Activated CD8-positive, alpha-beta memory T cell treated with anti-CD3 and anti-CD28 coated beads for 1 hour (primary cell): ENCODE measurements at places on chromosomes 16 and 17.

GRCh38 chr17:66540131-66540781 is 237.8 kb downstream of the PRKCA start:
- DNase-seq: no peak

GRCh38 chr17:73747221-73748002 is 103.2 kb upstream of the SDK2 start:
- no peak for DNase-seq

DNA sequence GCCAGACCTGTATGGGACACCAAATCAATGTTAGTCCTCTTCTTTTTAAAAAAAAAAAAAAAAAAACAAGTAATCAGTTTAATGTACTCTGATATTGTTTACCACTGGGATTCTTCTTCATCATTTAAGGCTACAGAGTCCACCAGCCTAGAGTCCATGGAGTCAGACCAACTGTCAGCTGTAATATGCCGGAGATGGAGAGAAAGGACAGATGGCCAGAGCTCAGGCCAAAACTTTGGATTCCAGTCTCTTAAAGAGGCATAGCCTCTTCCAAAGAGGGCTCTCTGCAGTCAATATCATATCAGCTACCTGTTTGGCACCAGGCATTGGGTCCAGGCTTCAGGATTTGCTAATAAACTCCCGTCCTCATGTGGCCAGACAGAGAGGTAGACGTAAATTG is 469.6 kb upstream of the HSBP1 start:
- no peak for DNase-seq

GRCh38 chr17:34913001-34913400 is 48.3 kb downstream of the CCT6B start:
- DNase-seq: no peak

GRCh38 chr17:46958041-46958591 is 20.9 kb downstream of the RPRML start:
- DNase-seq: no peak

DNA sequence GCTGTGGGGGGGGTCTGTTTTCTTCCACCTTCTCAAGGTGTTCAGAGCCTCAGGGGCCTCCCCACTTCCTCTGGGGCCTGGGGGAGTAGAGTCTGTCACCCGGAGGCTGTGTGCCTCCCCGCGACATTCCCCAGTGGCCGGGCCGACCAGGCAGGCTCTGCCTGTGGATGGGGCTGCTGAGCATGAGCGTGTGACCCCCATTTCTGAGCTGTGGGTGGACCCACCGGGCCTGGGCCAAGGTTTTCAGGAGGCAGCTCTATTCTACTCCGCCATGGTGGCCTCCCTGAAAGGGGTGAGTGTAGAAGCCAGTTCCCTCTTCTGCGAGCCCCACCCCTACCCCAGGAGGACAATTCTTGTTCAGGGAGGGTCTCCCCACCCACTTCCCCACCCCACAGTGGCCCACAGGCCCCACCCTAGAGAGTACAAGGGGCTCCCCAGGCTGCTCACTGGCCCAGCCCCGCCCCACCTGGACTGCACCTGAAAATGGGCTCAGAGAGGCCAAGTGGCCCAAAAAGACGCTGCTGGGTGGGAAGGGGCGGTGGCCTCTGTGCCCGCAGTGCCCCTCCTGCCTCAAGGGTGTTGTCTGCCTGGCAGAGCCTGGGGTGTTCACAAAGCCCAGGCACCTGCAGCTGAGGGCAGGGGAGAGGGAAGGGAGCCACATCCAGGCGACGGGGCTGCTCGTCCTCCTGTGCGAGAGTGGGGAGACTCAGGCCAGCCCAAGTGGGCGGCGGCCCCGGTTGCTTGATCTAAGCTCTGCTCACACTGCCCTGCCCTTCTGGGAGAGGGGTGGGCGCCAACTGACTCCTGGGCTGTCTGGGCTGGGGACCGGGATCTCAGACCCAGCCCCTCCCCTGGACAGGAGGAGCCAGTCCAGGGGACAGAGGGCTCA is 1.3 kb downstream of the MSLN start:
- no peak for DNase-seq

- no peak for DNase-seq
These were observed 14.3 kb upstream of the DNASE1 start for GRCh38 chr16:3640207-3640606.

DNA sequence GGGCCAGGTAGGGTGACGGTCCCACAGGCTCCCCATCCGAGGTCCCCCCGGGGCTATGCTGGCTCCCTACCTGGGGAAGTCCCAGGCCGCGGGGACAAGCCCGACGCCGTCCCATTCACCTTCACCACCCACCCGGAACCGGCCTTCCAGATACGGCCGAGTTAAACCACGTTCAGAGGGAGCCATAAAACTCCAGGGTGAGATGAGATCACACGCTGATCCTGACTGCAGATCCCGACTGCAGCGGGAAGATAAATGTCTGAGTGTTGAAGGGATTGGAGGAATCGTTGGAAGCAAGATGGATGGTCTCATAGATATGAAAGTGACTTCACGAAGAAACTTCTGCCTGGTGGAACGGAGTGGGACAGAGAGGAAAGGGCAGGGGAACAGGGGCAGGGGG is 13.6 kb upstream of the C1QTNF8 start:
- DNase-seq: no peak

GRCh38 chr17:58156839-58157803 is 8.9 kb downstream of the OR4D1 start:
- DNase-seq: peak; percentile 36

DNA sequence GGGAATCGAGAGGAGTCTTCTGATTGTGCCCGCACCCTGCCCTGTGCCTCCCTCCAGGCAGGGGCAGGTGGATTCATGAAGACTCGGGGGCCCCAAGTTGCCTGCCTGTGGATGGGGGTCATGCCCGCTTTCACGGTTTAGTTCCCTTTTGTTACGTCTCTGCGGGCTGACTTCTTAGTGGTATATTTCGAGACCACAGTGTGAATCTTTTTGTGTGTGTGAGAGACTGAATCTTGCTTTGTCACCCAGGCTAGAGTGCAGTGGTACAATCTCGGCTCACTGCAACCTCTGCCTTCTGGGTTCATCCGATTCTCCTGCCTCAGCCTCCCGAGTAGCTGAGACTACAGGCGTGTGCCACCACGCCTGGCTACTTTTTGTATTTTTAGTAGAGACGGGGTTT is 18.1 kb upstream of the RNF213 start:
- no peak for DNase-seq

DNA sequence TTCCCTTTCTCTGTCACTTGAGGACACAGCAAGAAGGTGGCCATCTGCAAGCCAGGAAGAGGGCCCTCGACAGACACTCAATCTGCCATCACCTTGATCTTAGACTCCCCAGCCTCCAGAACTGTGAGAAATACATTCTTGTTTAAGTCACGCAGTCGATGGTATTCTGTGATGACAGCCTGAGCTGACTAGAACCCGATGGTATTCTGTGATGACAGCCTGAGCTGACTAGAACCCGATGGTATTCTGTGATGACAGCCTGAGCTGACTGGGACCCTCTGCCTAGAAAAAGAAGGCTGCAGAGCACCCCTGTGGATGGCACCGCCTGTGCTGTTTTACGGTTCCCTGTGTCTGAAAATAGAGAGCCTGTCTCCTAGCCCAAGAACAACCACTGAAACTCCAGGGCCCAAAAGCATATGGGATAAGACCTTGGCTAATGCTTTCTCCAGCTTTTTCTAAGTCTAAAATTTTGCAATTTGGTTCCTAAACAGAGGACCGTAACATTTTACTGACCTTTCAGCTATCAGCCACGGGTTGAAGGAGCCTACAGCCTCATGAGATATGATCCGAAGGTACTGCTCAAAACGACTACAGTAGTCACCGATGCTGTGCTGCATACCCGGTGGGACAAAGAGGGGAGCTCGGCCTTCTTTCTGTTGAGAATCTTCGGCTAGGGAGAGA is 33.1 kb upstream of the PITPNM3 start:
- DNase-seq: no peak

- no peak for DNase-seq
These were observed 4.7 kb downstream of the PDE6G start for GRCh38 chr17:81651692-81652091.

DNA sequence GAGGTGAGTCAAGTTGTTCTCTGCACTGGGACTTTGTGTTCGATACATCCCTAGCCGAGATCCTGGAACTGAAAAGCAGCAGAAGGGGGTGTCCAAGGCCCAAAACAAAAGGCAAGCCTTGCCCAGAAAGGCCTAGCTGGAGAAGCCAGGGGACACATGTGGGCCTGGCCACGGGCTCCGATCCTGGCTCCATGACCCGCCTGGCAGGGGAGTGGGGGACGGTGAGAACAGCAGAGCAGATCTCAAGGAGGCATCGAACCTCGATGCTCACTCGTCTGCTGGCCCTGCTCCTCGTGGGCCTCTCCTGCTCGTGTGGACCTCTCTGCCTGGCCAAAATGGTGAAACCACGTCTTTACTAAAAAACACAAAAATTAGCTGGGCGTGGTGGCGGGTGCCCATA is 8.9 kb downstream of the CCNF start:
- DNase-seq: no peak

DNA sequence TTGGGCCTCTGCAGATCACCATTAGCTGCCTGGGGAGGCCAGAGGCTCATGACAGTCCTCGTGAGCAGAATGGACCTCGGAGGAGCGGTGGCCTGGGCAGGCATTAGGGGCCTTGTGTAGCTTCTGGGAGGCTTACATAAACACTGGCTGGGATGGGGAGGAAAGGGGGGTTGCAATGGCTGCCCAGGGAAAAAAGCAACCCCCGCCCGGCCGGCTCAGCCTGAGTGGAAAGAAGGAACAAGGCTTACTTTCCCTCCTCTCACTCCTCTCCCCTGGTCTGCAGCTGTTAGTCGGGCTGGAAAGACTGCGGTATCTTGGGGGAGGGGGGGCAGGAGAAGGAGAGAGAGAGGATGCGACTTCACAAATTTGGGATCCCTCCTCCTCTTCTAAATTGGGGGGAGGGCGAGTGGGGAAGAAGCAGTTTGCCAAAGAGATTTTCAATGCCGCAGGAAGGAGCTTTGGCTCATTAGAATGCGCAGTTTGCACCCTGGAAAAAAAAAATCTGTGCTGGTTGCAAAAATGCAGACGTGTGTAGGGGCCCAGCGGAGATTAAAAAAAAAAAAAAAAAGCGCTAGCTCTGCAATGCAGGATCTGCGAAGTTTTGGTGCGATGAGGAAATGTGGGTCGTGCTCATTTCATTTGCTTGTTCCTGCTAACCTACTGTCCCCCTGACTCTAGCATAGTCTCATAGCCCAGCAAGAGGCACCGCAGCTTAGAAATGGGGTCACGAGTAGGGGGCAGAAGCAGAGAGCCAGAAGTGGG is 6.6 kb upstream of the NR1D1 start:
- DNase-seq: no peak

GRCh38 chr17:65371702-65372101 is 189.7 kb downstream of the AXIN2 start:
- DNase-seq: no peak

- DNase-seq: no peak
These were observed 142.2 kb downstream of the RAB11FIP4 start for GRCh38 chr17:31533546-31534155.

DNA sequence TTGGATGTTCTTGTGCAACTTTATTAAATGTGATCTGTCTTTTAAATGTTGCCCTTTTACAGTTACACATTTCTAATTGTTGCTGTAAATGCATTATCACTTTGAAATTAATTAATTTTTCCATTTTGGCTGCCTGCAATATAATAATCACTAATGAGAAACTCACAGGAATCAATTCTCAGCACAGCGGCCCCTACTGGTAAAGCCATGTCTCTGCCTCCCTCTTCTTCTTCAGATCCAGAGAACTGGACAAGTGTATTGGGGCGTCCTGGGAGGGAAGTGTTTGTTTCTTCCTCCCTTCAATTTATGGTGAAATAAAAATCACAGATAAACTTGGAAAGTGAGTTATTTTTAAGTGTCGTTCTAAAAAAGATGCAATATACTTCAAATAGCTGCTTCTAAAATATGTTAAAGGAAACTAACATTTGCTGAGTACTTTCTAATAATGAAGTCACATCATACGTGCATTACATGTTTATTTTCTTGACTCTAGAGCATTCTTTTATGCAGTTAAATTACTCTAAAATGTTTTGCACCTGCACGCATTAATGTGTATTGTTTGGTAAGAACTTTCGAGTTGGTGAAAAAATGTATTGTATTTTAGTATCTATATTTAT is 338.0 kb downstream of the WWOX start:
- peak; percentile 8 for DNase-seq

DNA sequence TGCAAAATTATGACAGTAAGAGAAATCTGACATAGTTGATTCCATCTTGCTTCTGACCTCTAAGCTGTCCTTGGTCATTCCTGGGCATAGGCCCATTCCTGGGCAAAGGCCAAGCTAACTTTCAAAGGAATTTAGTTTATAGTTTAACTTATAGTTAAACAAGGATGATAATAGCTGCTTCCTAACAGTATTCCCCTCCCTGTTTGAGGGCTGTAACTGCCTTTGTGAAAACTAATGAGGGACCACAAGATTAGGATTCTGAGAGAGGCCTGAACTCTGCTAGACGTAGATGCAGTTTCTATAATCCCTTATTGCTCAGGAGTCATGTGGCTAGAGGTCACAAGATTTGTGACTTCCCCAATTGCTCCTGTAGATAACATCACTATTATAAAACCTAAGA is 80.2 kb upstream of the ASIC2 start:
- no peak for DNase-seq

GRCh38 chr17:75504347-75505151 is 10.8 kb downstream of the CASKIN2 start:
- no peak for DNase-seq

DNA sequence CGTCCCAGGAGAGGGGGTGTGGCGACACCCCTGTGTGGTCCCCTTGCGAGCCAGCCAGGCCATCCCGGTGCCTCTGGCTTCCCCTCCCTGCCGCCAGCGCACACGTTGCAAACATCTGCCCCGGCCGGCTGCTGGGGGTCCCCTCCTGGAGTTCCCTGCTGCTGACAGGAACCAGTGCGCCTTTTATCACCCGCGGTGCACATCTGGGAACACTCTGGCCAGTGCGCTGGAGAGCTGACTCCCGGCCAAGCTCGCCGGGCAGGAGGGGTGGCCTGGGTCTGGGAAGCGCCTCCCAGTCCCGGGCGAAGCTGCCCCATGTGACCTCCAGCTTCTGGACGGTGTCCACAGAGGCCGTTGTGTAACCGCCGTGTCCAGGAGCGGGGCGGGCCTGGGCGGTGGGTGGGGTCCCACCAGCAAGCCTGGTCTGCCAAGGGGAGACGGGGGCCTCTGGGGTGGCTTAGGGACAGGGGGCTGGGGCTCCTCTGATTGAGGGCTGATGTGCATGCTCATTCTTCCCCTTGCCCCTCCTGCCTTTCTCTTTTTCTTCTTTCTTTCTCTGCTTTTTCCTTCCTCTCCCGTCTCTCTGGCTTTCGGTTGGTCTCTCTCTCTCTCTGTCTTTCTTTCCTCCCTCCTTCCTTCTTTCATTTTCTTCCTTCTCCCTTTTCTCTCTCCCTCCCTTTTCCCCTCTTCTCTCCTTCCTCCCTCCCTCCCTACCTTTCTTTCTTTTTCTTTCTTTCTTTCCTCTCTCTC is 25.2 kb upstream of the CIBAR2 start:
- DNase-seq: no peak

DNA sequence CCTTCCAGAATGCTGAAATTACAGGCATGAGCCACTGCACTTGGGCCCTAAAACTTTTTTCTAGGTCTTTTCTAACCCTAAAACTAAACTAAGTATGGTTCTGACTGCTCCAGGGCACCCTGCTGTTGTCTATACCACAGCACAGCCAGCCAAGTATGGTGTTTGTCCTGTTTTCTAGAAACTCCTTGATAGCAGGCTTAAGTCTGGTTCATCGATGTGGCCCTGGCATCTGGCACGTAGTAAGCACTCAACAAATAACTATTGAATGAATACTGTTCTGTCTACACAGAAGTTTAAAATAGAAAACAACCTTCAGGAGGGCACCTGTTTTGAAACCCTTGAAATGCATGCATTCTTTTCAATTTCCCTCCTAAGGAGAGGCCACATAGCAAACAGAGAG is 44.5 kb upstream of the AKAP1 start:
- DNase-seq: no peak

GRCh38 chr17:50832267-50832863 is 3.0 kb upstream of the WFIKKN2 start:
- DNase-seq: no peak
